ENCODE measurements at places on chromosomes 6 and 20.
A peak's percentile ranks its signal among the peaks of the same experiment; 100 is the strongest.

DNA sequence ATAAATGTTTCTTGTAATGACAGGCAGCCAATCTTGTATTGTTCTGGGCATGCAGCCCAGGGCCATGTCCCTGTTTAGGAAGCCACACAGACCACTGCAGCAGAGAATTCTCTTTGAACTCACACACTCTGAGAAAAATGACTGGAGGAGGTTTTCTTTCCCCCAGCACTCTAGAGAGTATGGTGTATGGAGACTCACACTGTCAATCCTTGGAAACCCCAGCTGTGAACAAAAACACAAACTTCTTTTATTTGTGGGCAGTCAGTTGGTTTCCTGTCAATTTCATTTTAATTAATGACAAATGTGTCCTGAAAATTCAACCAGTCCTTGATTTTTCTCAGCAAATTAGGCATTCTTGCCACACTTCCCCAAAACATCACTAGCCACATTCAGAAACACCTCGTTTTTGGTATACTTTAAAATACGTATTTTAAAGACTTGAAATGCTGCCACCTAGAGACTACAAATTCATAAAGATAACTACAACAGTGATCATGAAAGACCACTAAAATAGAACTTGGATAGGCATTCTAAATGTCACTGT lies 52.9 kb upstream of the UFL1 start:
- peak; percentile 29 for DNase-seq

- no peak for DNase-seq
Measured at GRCh38 chr6:37481711-37482605, 17.7 kb downstream of the CCDC167 start.

DNA sequence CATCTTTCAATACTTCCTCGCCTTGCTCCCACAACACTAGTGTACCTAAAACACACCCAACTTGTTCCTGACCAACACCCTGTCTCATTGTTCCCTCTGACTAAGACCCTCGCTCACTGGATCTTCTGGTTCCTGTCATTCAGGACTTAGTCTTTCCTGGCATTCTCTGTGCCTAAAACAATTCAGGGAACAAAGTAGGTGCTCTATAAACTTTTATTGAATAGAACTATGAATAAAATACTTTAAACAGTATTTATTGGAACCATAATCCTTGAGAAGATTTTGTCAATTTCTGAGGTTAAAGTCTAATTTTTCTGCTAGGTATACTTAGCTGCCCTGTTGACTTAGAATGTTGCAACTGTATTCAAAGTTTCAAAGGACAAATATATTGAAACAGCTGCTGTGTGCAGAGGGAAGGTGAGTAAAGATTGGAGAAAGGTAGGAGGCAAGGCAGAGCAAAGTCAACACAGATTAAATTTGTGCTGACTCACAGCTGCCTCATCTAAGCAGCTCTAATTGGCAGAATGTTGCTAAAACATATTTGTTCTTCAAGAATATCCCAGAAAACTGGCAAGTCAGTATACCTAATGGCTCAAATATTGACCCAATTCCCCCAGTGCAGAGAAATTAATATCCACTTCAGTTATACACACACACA lies 37.6 kb downstream of the GSTA2 start:
- DNase-seq: no peak

- peak; percentile 58 for DNase-seq
Measured at GRCh38 chr6:6811128-6812009, 222.8 kb downstream of the LY86 start.

DNA sequence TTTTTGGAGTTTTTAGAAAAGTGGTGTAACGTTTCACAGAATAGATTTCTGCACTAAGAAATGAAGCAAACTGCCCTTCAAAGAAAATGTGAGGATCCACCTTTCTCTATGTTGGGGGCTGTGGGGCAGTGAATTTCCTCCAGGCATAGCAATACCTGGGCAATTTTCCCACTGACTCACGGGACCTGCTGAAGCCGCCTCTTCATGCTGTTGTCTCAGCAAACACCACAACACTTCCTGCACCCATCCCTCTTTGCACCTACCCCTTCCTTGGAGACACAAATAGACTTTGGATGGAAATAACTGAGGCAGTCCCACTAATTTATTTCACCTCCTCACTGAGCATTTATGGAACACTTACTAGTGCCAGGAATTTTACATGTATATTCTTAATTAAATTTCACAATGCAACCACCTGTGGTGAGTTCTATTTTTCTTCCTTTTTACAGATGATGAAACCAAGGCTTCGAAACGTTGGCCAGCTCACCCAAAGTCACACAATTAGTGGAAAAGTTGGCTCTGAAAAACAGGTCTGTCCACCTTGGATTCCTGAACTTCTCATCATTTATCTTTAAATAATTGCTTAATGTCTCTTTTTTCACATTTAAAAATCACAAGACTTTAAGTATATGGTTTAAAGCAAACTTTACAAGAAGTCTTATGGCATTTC lies 17.2 kb upstream of the ADGRF1 start:
- no peak for DNase-seq

DNA sequence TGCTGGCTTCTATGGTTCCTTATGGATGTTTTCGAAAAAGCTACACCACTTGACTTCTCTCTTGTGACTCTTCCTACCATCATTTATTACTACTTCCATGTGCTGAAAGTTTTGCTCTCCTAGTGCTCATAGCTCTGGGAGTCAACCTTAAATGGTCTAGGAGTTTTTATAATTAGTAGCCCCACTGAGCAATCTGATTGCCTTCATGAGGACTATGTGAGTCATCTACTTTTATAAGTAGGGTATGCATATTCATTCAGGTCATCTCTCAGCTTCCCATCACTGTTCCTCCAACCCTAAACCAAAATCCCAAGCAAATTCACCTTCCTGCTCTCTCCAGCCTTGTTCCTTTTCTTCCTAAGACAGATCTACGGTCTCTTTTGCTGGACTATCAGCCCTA lies 17.4 kb upstream of the FAXC start:
- no peak for DNase-seq

- no peak for DNase-seq
Measured at GRCh38 chr6:104563306-104563705, 296.4 kb downstream of the HACE1 start.

Measured in muscle of leg (tissue), 16 donors.